ENCODE measurements at places on chromosomes 6 and 20. TPM values are rescaled to one million over a fixed set of nuclear protein-coding genes. Genes with fewer than 3 reads are reported as not detected.
A peak's percentile ranks its signal among the peaks of the same experiment; 100 is the strongest.

GRCh38 chr6:35602133-35602946, 86.4 kb downstream of the FKBP5 start:
- peak overlapping the region; percentile 74 for H3K27ac ChIP-seq
- H3K4me1 ChIP-seq, result no peaks in the 10 kb centered on the region
- no peaks in the 10 kb centered on the region for H3K36me3 ChIP-seq
- H3K4me3 ChIP-seq, result no peak overlapping the region

- H3K4me3 ChIP-seq, result no peak overlapping the region
- H3K27ac ChIP-seq, result no peak overlapping the region
- no peaks in the 10 kb centered on the region for H3K4me1 ChIP-seq
- no peak for DNase-seq
- no peaks in the 10 kb centered on the region for H3K27me3 ChIP-seq
- no peaks in the 10 kb centered on the region for H3K36me3 ChIP-seq
These were observed 177.7 kb upstream of the RNF24 start for GRCh38 chr20:4193069-4193452.

GRCh38 chr20:44997171-44997570, 30.9 kb downstream of the STK4 start:
- DNase-seq, result no peak
- H3K27me3 ChIP-seq, result no peaks in the 10 kb centered on the region
- no peak overlapping the region for H3K27ac ChIP-seq
- no peaks in the 10 kb centered on the region for H3K4me1 ChIP-seq

DNA sequence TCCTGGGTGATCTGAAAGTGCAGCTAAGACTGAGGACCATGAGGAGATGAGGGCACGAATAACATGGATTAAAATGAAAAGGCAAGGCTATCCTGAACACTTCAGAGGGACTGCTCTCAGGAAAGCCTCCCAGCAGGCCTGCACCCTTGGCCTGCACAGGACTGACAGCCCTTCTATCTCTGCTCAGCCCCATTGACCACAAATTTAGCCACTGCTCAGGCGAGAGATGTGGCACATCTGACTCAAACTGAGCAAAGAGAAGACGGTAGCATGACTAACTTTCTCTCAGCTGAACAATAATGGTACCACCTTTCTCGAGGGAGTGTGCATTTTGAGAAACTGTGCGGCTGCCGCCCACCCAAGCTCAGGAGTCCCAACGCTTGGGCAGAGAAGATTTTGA, 257.5 kb downstream of the ADGB start:
- no peaks in the 10 kb centered on the region for H3K27me3 ChIP-seq
- DNase-seq, result no peak
- no peak overlapping the region for H3K27ac ChIP-seq

DNA sequence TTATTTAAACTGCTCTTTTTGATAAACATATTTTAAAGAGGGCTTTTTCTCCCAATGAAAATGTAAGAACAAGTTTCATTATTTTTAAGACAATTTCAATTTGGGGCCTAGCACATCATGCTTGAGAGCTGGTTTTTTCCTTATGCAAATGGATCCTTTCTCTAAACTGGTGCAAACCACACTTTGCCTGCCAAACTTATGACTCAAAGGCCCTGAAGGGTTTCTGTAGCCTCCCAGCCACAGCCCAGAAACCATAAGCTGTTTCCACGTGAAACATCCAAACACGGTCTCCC, 451 bp upstream of the HSF2 start:
- no peaks in the 10 kb centered on the region for H3K36me3 ChIP-seq
- H3K27ac ChIP-seq, result peak overlapping the region; percentile 56
- no peaks in the 10 kb centered on the region for H3K27me3 ChIP-seq

DNA sequence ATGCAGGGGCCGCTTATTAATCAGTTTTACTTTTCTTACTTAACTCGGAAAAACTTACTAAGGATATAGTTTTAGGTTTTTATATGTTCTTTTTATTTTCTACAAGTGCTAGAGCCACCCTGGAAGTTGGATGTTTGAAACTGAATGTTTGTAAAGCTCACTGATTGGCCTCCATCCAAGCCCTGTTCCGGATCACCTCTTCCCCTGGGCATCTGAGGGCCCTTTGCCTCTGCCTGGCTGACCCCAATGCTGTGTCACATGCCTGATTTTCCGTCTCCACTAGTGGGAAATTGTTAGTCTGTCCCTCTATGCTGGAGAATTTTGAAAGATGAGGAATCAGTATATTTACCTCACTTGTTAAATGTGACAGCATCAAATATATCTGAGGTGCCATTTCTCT, 79.3 kb downstream of the SLC35F1 start:
- H3K27me3 ChIP-seq, result no peaks in the 10 kb centered on the region
- DNase-seq, result no peak
- H3K36me3 ChIP-seq, result no peaks in the 10 kb centered on the region
- no peaks in the 10 kb centered on the region for H3K4me1 ChIP-seq
- H3K27ac ChIP-seq, result no peak overlapping the region
- H3K4me3 ChIP-seq, result no peak overlapping the region

- no peak for DNase-seq
- H3K36me3 ChIP-seq, result no peaks in the 10 kb centered on the region
- H3K27me3 ChIP-seq, result no peaks in the 10 kb centered on the region
These were observed 34.9 kb upstream of the AKIRIN2 start for GRCh38 chr6:87736809-87737540.

GRCh38 chr6:130140084-130140483, 82.7 kb downstream of the SAMD3 start:
- H3K4me1 ChIP-seq, result no peaks in the 10 kb centered on the region
- H3K27ac ChIP-seq, result no peak overlapping the region
- no peaks in the 10 kb centered on the region for H3K36me3 ChIP-seq

DEFB132 gene
- total RNA-seq, result not detected

GRCh38 chr20:15582146-15582760, 991.0 kb downstream of the KIF16B start:
- H3K4me1 ChIP-seq, result no peaks in the 10 kb centered on the region
- H3K4me3 ChIP-seq, result no peak overlapping the region
- no peak for DNase-seq

POM121L2 gene
- total RNA-seq, result 0.13 TPM

- no peaks in the 10 kb centered on the region for H3K27me3 ChIP-seq
- H3K36me3 ChIP-seq, result no peaks in the 10 kb centered on the region
- no peak overlapping the region for H3K4me3 ChIP-seq
- H3K4me1 ChIP-seq, result no peaks in the 10 kb centered on the region
- no peak for DNase-seq
These were observed 56.2 kb downstream of the CENPW start for GRCh38 chr6:126396131-126396530.

DNA sequence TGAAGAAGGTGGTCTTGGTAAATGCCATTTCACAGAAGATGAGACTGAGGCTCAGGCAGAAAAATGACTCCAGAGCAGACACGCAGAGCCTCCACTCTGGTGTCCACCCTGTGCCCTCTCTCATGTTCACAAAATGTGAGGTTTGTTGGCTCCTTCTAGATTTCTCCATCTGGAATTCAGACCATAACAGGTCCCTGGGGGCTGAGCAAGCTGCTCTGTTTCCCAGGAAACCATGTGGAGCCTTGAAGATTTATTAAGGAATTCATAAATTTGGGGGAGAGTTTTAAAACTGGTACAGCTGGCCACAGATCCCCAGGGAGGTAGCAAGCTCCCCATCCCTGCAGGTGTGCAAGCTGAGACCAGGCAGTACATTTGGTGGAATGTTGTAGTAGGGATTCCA, 38.8 kb upstream of the SIRPA start:
- H3K36me3 ChIP-seq, result no peaks in the 10 kb centered on the region
- DNase-seq, result no peak
- no peak overlapping the region for H3K27ac ChIP-seq
- H3K4me1 ChIP-seq, result peaks cover 4% of the 10 kb centered on the region
- H3K27me3 ChIP-seq, result no peaks in the 10 kb centered on the region
- H3K4me3 ChIP-seq, result no peak overlapping the region

WFDC12 gene
- not detected for total RNA-seq

YTHDF1 gene
- total RNA-seq, result 38.7 TPM

DNA sequence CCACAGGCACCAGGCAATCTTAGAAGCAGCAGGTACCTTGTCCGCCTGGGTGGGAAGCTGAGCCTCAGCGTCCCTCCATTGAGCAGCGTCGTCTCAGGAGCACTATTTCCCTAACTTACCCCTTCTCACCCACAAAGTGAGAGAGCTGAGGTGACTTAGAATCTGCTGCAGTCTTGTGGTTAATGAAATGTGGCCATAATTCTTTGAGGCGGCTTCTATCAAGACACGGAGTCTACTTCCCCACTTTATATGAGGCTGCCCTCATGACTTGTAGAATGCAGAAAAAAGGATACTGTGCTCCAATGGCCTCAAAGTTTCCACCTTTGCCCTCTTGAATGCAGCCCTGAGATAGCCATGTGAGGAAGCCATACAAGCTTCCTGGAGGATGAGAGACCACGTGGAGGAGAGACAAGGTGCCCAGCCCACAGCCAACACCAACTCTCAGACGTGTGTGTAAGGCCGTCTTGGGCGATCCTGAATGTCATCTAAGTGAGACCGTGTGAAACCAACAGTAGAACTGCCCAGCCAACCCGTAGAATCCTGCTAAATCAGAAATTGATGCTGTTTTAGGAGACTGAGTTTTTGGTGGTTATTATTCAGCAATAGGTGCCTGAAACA, 9.1 kb upstream of the TAGAP start:
- no peaks in the 10 kb centered on the region for H3K27me3 ChIP-seq
- no peak overlapping the region for H3K4me3 ChIP-seq
- H3K36me3 ChIP-seq, result no peaks in the 10 kb centered on the region
- DNase-seq, result no peak

GRCh38 chr6:44795326-44795725, 407.8 kb downstream of the CDC5L start:
- no peaks in the 10 kb centered on the region for H3K36me3 ChIP-seq
- H3K4me3 ChIP-seq, result no peak overlapping the region
- no peaks in the 10 kb centered on the region for H3K27me3 ChIP-seq
- H3K27ac ChIP-seq, result no peak overlapping the region
- DNase-seq, result no peak

GRCh38 chr6:11011787-11012234, 32.3 kb downstream of the ELOVL2 start:
- H3K4me1 ChIP-seq, result no peaks in the 10 kb centered on the region
- no peak overlapping the region for H3K27ac ChIP-seq
- peaks cover 4% of the 10 kb centered on the region for H3K27me3 ChIP-seq
- DNase-seq, result no peak
- no peaks in the 10 kb centered on the region for H3K36me3 ChIP-seq

- H3K27me3 ChIP-seq, result no peaks in the 10 kb centered on the region
- no peak overlapping the region for H3K27ac ChIP-seq
- DNase-seq, result peak; percentile 22
These were observed 34.0 kb downstream of the RSPO4 start for GRCh38 chr20:967796-968742.

Measured in colonic mucosa (tissue), 4 donors.